ENCODE measurements at places on chromosomes 7 and 10. TPM values are rescaled to one million over a fixed set of nuclear protein-coding genes. Genes with fewer than 3 reads are reported as not detected.

GRCh38 chr7:6256677-6257535 is 15.5 kb downstream of the CYTH3 start:
- no peak for DNase-seq

DNA sequence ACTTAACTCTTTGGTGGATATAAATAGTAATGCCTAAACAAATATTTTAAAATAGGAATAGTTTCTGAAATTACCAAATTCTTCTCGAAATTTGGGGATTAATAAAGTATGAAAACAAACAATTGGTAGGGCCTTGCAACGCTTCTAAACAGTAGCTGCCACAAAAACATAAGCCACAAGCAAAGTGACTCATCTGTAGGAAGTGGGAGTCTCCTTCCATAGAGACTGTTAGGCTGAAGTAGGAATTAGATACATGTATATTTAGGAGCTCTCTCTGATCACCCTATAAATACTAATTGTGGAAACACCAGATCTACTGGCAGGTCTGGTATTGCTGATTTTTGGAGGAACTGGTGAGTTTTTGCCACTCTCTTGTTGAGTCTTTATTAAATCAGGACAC is 5.7 kb upstream of the LMOD2 start:
- DNase-seq = no peak

- DNase-seq = peak; percentile 78
Measured at GRCh38 chr7:5425507-5426225, 2.0 kb upstream of the TNRC18 start.

GRCh38 chr10:112583236-112583939 is 136.4 kb downstream of the VTI1A start:
- no peak for DNase-seq

DNA sequence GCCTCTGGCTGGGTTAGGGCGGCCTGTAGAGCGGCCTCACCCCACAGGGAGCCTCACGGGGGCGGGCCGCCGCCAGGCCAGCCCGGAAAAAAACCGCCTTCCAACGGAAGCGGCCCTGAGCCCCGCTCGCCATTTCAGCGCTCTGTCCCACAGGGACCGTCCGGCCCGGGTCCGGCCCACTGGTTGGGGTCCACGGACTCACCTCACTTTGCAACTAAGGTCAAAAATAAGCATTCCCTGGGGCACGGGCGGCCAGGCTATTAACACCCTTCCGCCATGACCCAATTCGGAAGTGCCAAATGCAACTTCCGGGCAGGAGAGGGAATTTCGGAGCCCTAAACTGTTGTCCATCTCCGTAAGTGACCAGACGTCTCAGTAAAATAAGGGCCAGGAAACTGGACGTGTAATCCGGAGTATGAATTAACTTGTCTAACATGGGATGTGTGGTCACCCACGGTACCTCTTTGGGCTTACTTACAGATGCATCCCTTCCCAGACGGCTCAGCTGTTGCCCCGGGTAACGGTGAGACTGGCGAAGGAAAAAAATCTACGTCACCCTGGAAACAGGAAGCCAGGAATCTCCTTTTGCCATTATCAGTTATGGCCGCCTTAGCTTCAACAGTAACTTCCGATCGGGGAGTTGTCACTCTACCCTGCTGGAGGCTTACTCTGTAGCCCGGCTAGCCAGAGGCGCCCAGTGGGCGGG is at the start of gene BBIP1:
Gene BBIP1, minus strand, starts transcription at position 538 of the 706 bp plus-strand sequence. CDS start 1,023 bp downstream, outside the sequence.
- DNase-seq = no peak

The NDUFA5 gene
- 53.3 TPM for total RNA-seq

- DNase-seq = no peak
Measured at GRCh38 chr7:117283371-117283770, 39.5 kb downstream of the WNT2 start.

- no peak for DNase-seq
Measured at GRCh38 chr10:88245974-88246511, 337.1 kb downstream of the RNLS start.

The FAM237B gene
- total RNA-seq = not detected

DNA sequence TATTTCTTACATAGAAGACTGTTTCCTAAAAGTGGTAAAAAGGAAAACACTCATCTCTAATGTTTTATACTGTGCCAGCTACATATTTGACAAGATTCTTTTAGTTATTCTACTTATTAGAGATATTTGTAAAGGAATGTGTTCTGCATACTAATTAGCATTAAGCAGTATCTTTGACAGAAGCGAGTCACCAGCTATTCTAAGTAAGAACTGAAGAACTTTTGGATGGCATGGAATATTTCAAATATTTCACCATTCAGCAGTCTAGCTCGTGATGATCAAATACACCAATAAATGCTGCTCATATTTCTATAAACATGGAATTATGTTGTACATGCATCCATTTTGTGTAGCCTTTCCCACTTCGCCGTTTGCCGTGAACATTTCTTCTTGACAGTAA is 241.6 kb upstream of the TCF7L2 start:
- DNase-seq = no peak

GRCh38 chr10:116154651-116155050 is 118.4 kb downstream of the GFRA1 start:
- DNase-seq = no peak

DNA sequence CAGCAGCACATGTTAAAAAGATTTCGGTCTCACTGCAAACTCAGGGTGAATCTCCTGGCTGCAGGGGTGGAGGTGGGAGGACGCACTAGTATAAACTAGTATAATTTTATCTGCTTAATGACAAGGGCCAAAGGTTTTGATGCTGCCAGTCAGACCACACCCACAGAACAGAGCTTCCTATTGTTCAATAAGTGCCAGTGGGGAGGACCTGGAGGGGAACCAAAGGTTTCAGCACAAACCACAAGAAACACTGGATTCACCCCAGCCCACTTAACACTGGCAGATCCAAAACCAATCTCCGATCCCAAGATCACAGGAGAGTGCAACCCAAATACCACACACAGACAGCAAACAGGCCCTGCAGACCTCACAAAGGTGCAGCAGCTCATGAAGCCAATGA is 6.6 kb downstream of the VOPP1 start:
- no peak for DNase-seq

DNA sequence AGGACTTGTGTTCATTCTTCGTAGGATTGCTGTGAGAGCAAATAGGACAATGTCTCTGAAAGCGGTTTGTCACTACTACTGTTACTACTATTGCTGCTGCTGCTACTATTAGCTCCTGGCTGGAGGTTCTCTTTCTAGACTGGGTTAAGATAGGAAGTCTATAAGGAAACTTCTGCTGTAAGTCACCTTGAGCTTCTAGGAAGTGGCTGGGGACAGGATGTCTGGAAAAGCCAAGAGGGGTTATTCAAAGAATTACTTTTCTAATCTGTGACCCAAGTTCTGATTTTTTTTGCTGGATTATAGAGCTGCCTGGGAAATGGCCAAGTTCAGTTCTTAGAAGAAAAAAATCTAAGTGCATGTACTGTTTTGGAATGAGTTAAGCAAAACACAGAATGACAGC is 62.2 kb downstream of the NAMPT start:
- no peak for DNase-seq

DNA sequence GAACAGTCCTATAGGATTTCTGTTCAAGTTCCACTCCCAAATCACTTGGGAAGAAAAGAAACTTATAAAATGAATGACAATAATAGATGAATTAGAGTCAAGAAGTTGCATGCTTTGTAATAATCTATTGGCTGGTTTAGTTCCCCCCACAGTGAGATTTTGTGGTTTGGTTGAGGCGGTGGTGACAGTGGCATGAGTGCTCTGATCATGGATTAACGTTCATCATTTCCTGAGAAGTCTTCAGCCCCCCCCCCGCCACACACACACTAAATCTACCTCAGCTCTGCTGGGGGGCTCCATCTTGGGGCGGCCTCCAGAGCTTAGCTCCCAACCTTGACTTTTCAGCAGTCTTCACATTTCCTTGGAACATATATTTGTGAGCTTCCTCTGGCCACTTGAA is 121.7 kb downstream of the ABCA13 start:
- DNase-seq = no peak

The GRB10 gene
- total RNA-seq = 63.1 TPM

DNA sequence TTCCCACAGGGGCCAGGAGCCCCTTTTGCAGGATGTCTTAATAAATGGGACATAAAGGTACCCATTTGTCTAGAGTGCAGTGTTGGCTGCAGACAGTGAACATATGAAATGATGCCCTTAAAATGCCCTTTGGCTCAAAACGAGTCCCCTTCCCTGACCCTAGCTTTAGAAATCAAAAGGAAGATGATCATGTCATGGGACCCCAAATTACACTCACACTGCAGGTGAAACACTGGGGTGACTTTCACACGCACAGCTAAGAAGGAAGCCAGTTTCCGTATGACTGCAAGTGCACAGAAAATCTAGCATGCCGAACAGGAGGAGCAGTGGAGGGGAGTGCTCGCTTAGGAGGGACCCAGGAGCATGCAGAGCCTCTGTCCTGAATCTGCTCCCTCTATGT is 154.5 kb upstream of the KLF14 start:
- no peak for DNase-seq

DNA sequence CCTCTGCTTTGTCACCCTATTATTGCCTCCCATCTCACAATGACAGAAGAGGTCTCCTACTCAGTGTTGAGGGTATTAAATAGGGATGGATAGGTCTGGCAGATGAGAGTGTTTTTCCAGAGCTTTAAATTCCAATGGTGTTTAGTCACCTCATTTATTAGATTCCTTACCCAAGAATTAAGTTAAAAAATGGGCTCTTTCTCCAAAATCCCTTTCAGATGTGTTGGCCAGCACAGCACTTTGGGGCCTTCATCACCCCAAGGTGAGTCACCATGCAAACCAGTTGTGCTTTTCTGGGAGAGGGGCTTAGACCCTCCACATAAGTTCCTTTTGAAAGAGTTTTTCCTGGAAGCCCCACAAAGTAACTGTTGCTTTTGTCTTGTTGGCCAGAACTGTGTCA is 78.4 kb downstream of the CYP26A1 start:
- DNase-seq = no peak

GRCh38 chr7:116670409-116671015 is 1.5 kb upstream of the MET start:
- no peak for DNase-seq

The HBP1 gene
- total RNA-seq = 109 TPM

The PRR15 gene
- total RNA-seq = 4.6 TPM

GRCh38 chr7:71563276-71563675 is 431.3 kb downstream of the GALNT17 start:
- DNase-seq = no peak

DNA sequence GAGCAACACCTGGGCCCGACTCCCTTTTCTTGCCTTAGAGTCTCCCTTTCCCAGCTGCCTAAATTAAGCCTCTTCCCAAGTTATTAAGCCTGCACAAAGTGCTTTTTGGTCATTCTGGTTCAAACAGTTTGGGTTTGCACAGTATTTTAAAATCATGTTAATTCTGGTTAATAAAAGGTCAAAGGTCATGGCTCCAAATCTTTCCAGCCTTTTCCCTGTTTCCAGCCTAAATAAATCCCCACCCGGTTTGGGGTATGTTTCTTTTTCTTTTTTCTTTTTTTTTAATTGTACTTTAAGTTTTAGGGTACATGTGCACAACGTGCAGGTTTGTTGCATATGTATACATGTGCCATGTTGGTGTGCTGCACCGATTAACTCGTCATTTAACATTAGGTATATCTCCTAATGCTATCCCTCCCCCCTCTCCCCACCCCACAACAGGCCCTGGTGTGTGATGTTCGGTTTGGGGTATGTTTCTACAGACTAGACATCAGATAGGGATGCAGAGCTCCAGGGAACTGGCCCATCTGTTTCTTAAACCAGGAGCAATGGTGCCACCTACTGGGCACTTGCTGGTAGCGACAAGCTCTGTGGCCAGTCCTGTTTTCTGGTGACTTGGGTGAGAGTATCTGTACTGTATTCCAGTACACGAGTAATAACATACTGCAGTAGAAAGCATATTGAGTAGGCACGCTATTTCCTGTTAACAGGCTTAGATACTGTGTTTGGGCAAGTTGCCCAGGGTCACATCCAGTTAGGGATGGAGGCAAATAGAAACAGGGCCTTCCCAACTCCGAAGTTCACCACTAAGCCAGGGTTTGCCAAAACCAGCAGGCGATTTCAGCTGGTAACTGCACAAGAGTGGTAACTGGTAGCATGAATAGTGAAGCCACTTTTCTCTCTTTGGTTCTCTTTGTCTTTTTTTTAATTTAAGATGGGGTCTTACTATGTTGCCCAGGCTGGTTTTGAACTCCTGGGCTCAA is 60.6 kb upstream of the TRIM8 start:
- peak; percentile 82 for DNase-seq

The OPALIN gene
- 0.17 TPM for total RNA-seq

DNA sequence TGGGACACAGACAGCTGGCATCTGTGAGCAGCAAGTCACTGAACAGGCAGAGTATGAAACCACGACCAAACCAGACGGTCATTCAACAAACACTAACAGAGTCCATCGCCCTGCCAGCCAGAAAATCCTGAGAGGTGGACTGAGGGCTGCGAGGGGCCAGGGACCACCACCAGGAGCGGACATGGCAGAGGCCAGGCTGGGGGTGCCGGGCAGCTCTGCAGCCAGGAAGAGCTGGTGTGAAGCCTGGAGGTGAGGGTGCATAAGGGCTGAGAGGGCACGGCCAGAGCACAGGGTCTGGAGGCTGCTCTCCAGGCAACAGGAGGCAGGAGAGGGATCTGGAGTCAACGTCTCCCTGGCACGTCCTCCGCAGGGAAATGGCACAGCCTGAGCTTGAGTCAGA is 15.5 kb downstream of the MAD1L1 start:
- DNase-seq = no peak

DNA sequence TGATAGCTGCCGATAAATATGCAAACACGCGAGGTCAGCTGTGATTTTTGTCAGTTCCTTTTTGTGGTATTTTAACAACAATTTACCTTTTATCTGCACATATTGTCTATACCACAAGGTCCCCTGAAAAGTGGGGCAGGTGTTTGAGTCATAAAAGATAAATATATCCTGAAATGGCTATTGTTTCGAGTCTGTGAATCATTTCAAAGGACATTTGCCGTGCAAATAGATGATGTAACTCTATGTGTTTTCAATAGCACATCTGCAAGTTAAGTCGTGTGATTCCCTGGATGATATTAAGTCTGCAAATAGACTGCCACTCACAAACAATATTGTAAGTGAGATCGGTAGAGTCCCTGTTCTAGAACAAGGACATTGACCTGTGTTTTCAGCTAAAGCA is 193.0 kb upstream of the PITRM1 start:
- DNase-seq = no peak

GRCh38 chr10:30811276-30812017 is 181.9 kb upstream of the LYZL2 start:
- peak; percentile 84 for DNase-seq

GRCh38 chr7:80790877-80791276 is 128.0 kb downstream of the SEMA3C start:
- no peak for DNase-seq

DNA sequence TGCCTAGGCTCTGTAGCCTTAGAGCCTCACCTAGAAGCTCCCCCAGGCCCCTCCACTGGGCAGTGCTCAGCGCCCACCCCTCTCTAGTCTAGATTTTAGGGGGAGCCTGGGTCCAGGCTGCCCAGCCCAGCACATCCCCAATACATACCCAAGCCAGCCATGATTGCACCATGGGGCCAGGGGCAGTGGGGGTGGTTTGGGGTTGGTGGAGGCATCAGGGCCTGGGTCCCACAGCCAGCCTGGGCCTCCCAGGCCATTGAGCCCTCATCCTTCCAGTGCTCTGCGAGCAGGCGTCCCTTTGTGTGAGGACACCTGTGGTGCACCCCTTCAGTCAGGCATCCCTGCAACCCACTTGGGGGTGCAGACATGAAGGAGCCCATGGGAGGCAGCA is 76.9 kb upstream of the RET start:
- no peak for DNase-seq

- no peak for DNase-seq
Measured at GRCh38 chr7:122653685-122654084, 45.2 kb downstream of the RNF133 start.
